ENCODE measurements at places on chromosomes 6 and 20.

DNA sequence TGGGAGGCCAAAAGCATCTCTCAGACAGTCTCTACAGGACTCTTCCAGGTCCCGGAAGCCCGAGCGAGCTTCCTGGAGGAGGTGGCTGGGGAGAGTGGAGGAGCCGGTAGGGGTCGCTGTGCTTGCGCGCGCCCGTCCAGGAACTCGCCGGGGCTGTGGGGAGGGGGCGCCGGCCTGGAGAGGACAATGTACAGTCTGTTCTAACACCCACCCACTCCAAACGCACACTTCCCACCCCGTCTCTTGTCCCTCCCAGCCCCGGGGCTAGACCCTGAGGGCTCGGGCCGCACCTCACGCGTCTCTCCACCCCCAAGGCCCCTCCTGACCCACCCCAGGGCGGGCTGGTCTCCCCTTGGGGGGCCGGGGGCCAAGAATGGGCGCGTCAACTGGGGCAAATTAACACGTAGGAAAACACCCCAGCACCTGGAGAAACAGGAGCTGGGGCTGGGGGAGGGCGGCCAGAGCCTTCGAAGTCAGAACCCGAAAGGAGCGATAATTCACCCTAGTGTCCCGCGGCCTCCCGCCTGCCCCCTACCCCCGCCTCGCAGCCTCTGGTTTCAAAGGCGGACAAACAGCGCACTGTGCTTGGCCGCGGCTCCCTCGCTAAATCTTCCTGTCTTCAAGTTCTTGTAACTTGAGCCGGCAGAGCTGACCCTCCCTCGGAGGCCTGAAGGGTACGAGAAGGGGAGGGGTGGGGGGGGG lies 103.2 kb upstream of the FOXP4 start:
- no peak for DNase-seq

DNA sequence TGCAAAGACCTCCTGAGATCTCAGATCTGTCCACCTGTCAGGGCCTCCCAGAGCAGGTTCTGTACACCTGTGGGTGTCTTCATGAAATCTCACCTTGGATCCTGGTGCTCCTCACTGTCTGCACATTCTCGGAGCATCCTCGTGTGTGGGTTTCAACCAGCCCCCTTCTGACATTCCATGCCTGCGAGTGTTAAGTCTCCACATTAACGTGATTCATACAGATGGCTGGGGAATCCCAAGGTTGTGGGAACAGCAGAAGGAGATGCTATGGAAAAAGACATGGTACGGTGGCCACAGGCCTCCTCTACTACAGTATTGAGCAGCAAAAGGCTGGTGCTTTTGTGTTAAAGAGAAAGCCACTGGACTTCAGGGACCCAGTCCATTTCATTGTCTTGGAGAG lies 556.5 kb downstream of the DHX35 start:
- DNase-seq: no peak

GRCh38 chr20:21157006-21157405 lies 31.1 kb downstream of the KIZ start:
- no peak for DNase-seq

- DNase-seq: no peak
Observed at GRCh38 chr6:37125774-37126492, 44.0 kb upstream of the PIM1 start.

DNA sequence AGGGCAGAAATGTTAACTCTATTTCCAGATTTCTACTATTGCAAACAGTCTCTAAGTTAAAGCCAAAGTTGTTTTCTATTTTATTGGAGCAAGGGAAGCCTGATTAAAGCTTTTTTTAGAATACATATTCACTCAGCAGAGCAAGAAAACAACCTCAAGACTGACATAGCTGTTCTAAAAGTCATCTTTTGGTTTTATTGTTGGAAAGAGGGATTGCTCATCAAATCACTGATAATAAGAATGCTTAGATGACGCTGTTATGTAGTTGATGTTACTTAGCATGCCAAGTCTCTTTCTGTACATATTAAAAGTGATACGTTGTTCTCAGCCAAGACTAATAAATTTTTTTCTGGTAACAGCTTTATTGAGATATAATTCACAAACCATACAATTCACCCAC lies 172.6 kb upstream of the LAMA2 start:
- peak; percentile 37 for DNase-seq

DNA sequence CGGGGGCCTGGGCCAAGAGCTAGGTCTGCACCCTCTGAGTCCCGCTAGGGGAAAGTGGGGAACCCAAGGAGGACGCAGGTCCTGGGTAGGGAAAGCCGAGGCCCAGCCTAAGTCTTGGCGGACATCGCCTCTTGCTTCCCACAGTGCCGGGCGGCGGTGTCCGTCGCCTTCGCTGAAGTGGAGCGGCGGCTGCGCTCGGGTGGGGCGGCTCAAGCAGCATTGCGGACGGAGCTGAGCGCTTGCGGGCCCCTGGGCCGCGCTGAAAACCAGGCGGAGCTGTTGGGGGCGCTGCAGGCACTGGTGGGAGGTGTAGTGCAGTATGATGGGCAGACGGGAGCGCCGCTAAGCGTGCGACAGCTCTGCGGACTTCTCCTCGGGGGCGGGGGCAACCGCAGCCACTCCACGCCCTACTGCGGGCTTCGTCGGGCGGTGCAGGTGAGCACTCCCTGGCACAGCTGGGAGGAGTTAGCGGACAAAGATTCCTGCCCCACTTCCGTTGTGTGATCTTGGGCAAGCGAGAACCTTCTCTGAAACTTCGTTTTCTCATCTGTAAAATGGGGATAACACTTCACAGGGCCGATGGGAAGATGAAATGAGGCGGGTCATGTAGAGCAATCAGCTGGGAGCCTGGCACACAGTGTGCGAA lies 4.2 kb downstream of the PRSS16 start:
- DNase-seq: no peak

DNA sequence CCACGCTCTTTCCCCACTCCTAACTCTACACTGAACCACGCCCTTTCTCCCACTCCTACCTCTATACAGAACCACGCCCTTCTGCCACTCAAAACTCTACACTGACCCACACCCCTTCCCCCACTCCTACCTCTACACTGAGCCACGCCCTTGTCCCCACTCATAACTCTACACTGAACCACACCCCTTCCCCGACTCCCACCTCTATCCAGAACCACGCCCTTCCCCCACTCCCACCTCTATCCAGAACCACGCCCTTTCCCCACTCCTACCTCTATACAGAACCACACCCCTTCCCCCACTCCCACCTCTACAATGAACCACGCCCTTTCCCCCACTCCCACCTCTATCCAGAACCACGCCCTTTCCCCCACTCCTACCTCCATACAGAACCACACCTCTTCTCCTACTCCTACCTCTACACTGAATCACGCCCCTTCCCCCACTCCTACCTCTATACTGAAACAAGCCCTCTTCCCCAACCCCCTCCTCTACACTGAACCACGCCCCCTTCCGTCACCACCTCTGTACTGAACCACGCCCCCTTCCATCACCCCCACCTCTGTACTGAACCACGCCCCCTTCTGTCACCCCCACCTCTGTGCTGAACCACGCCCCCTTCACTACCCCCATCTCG lies 10.1 kb downstream of the PXMP4 start:
- DNase-seq: no peak

DNA sequence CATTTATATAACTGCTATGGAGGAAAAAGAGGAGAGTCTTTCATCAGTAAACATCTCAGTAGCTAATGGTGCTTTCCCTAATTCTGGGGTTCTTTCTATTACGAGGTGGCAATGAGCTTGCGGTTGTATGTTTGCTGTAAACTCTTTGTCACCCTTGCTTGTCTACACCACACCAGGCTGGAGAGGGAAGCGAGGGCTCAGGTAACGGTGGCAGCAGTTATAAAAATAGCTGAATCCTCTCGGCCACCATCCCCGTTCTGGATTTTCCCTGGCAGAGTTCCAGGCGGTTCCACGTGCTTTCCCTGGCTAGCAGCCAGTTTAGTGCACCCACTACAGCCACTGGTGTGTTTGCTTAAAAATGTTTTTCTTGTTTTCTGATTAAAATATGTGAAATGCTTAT lies 39.0 kb downstream of the MAS1 start:
- no peak for DNase-seq

- no peak for DNase-seq
Observed at GRCh38 chr6:89605861-89606260, 32.7 kb downstream of the LYRM2 start.

- DNase-seq: no peak
Observed at GRCh38 chr6:155595284-155595683, 139.6 kb upstream of the NOX3 start.

GRCh38 chr6:149480502-149481280 lies 4.1 kb downstream of the ZC3H12D start:
- DNase-seq: no peak

DNA sequence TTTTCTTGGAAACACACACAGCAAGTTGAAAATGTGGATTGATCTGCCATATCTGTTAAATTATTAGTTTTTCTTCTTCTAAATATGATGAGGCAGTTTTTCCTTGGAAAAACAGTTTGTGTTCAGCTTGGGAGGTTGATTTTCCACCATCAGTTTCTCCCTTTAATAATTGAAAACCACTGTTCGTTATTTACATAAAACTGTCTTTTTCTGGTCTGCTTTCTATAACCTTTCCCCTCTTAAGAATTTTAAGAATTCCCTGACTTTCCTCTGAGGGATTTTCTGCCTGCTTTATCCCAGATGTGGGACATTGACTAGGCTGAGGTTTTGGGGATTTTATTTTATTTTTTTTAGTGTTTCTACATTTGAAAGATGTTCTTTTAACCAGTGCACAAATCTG lies 27.2 kb downstream of the DSE start:
- no peak for DNase-seq

GRCh38 chr6:64811119-64811518 lies 895.9 kb downstream of the EYS start:
- DNase-seq: no peak

- DNase-seq: no peak
Observed at GRCh38 chr6:123329337-123329736, 307.4 kb downstream of the TRDN start.

DNA sequence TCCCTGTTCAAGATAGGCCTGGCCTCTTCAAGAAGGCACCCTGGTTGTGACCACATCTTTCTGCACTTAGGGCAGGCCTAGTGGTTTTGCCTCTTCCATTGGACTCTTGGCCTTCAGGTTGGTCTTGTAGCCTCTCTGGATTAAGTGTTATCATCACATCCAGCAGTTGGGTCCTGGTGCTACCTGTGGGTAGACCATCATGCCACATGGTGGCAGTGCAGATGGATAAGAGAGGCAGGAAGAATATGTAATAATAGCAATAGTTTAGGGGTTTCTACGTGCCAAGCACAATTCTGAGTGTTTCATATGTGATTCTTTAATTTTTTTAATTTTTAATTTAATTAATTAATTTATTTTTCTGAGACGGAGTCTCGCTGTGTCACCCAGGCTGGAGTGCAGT lies 28.5 kb upstream of the SNRPB2 start:
- no peak for DNase-seq

GRCh38 chr20:59247731-59248684 lies 52.4 kb upstream of the EDN3 start:
- DNase-seq: no peak

- DNase-seq: peak; percentile 21
Observed at GRCh38 chr6:84282550-84282949, 55.1 kb upstream of the CEP162 start.

DNA sequence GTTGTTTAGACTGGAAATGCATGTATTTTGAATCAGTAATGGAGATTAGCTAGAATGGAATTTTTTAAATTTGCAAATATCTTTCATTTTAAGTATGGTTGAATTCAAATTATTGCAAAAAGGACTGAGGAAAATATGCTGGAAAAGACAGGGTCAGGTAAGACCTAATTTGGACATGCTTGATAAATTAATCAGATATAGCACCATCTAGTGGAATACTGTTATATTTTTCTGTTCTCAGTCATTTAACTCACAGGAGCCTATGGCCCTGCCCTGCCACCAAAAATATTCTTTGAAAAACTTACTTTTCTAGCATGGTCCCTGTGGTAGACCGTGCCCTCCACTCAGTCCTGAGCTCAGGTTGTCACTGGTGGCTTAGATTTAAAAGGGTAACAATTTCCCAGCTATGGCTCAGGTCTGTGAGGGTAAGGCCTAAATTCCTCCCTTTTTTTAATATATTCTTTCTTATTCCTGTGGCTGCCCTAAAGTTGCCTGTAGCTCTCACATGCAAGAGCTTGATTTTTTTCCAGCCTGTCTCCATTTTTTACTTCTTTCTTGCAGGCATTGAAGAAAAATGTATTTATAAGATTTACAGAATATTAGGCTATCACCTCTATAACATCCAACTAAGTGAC lies 25.3 kb upstream of the KIAA1586 start:
- no peak for DNase-seq

GRCh38 chr20:44388466-44389023 lies 33.0 kb downstream of the HNF4A start:
- no peak for DNase-seq

- no peak for DNase-seq
Observed at GRCh38 chr20:40319741-40320516, 369.1 kb downstream of the MAFB start.

GRCh38 chr20:36112112-36112511 lies 42.4 kb upstream of the EPB41L1 start:
- DNase-seq: no peak

DNA sequence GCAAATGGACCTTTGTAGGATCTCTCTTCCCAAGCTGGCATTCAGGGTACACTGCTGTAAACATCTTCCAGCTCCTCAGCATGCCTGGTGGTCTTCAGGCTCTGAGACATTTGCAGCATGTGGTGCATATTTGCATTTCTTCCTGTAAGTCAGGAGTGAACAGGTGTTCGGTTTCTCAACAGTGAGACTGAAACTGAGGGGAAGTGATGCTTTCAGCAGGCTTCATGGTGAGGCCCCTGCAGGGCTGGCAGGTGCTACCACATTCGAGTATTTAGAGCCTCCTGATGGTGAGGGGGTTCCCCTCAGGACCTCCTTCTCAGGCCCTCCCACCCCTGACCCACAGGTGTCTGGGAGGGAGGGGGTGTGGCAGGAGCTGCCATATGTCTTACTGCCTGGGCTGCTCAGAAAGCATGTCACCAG lies 15.1 kb downstream of the MYBL2 start:
- no peak for DNase-seq

DNA sequence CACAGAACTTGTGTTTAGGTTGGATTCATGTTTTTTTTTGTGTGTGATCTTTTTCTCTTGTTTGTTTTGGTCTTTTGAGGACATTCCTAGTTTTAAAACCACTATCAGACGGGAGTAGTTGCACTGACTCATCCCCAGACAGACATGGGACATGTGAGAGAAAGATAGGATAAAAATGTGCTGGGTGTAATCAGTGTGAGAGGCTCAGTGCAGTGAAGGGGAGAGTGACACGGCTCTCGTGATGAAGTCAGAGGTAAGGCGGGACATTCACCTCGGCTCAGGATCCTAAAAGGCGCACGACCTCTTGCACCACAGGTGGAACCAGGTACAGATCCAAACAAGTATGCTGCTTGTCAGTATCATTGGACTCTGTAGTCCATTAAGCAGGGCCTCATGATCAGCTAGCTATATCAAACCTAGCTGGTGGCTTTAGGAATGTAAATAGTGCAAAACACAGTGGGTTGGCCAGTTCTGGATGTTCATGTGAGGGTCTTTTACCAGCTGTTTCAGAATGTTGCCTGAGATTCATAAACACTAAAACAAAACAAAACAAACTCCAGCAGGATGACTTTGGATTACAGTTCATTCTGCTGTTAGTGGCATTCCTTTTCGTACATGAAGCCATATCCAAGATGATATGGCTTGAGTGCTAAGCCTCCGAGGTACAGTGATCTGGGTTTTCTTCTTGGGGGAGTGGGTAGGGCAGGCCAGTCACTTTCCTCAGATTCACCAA lies 18.0 kb downstream of the FOXO3 start:
- DNase-seq: no peak

- no peak for DNase-seq
Observed at GRCh38 chr6:52519618-52520017, 57.2 kb downstream of the TRAM2 start.

- no peak for DNase-seq
Observed at GRCh38 chr6:156954816-156955215, 177.6 kb downstream of the ARID1B start.

- DNase-seq: no peak
Observed at GRCh38 chr20:62808211-62808865, 3.7 kb downstream of the OGFR start.

All from GM04503 (cell line).